Glomerular endothelial cell (primary cell): ENCODE measurements at places on chromosomes 11 and 22. TPM values are rescaled to one million over a fixed set of nuclear protein-coding genes. Genes with fewer than 3 reads are reported as not detected.

Gene OR52N4
- not detected in 2 replicates for total RNA-seq

Gene JAML
- total RNA-seq: not detected in 2 replicates

DNA sequence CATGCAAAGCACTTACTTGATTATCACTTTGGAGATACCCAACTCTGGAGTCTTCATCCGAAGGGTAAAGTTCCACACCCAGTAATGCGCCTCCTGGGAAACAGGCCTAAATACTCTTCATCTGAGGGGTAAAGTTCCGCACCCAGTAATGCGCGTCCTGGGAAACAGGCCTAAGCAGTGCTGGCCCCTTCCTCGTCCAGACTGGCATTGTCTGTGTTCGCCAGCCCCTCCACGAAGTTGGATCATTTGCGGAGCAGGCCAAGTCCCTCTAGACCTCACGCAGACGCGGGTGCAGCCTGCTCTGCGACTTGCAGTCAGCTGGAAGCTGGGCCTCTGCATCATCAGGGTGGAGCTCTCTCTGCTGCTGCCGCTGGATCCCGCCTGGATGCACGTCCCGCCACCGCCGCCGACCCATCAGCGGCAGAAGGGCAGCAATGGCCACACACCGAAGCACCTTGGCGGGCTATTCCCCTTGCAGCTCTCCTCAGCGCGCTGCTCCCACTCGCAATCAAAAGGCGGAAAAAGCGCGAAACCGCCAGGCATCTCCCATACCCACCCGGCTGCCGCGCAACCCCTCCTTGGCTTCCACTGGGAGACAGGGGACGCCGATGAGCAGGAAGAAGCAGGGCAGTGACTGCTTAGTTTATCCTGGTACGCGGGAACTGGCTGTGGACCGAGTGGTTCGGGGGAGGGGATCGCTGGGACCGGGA lies 34.1 kb upstream of the GLYATL1 start:
- DNase-seq: no peak

GRCh38 chr22:41327124-41327523 lies 25.8 kb downstream of the ZC3H7B start:
- no peak for DNase-seq

DNA sequence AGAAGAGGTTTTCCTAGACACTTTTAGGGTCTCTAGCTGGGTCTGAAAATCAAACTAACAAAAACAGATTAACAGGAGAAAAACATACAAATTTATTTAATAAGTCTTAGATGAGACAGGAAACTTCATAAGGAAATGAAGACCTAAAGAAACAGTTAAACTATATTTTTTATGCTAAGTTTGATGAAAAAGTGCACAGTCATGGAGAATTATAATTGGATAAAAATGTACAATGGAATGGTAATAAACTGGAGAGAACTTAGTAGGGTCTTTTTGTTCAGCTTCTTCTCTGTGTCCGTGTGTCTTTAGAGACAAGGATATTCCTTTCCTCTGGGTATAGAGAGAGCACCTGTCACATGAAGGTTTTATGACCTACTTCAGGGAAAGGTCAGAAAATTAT lies 323.4 kb downstream of the RAB38 start:
- no peak for DNase-seq

DNA sequence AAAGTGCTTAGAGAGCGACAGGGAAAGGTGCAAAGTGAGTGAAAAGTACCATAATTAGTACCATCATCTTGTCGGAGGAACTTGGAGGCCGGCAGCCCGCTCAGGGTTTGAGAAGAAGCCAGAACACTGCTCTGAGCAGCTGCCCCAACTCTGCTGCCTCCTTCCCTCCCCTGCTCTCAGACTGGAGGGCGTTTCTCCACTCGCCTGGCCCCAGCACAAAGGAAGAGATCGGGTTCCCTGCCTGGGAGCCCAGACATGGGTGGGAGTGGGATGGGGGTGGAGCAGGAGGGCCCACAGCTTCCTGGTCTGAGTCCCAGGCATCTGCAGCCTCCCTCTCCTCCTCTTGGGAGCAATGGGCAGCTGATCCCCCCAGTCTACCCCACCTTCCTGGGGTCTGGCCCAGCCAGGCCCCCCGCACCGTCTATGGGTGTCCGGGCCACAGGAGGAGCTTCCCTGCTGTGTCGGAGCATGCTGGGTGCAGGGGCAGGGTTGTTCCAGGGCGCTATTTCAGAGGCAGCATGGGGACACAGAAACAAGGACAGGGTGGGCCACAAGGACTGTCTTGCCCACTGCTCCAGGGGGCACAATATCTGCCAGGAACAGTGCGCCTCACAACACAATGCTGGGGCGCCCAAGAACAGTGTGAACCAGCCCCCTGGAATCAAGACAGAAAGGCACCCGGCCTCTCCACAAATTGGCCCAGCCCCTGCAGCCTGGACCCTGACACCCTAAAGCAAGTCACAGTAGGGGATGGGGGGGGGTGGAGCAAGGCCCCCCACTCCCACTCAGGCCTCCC lies 4.8 kb downstream of the LIF start:
- no peak for DNase-seq
